ENCODE measurements at places on chromosomes 2 and 18. TPM values are rescaled to one million over a fixed set of nuclear protein-coding genes. Genes with fewer than 3 reads are reported as not detected.

The PPP4R3B gene
- total RNA-seq, result 34.7 TPM

DNA sequence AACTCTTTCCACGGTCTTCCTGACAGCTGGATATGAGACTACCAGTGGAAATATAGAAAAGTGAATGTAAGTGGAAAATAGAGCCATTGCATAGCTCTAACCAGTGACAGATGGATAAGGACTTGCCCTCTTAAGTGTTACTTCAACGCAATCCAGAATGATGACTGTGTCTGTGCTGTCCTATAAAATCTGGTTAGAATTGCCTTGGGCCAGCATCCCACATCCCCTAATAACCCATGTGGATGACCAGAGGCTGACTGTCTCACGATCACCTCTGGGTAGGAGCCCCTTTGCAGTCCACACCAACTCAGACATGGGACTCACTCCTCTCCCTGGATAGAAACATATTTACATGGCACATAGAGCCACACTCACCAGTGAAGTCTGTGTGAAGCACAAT, 186.6 kb downstream of the C1D start:
- H3K4me1 ChIP-seq, result peaks cover 5% of the 10 kb centered on the region
- DNase-seq, result no peak
- H3K4me3 ChIP-seq, result no peak overlapping the region
- no peaks in the 10 kb centered on the region for H3K36me3 ChIP-seq

DNA sequence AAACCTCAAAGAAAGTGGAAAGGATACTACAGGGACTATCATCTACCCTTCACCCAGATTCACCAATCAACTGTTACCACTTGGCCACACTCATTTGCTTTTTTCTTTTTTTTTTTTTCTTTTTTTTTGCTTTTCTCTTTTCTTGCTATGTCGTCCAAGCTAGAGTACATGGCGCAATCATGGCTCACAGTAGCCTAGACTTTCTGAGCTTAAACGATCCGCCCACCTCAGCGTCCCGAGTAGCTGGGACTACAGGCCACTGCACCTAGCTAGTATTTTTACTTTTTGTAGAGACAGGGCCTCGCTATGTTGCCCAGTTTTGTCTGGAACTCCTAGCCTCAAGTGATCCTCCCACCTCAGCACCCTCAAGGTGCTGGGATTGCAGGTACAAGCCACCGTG, 24.0 kb downstream of the BIN1 start:
- no peak for DNase-seq
- H3K27me3 ChIP-seq, result no peaks in the 10 kb centered on the region
- peaks cover 100% of the 10 kb centered on the region for H3K4me1 ChIP-seq
- peak overlapping the region; percentile 98 for H3K27ac ChIP-seq
- peaks cover 18% of the 10 kb centered on the region for H3K36me3 ChIP-seq

GRCh38 chr2:193847991-193848390, 1653.3 kb upstream of the TMEFF2 start:
- no peaks in the 10 kb centered on the region for H3K4me1 ChIP-seq
- DNase-seq, result no peak
- H3K4me3 ChIP-seq, result no peak overlapping the region
- no peaks in the 10 kb centered on the region for H3K36me3 ChIP-seq

GRCh38 chr2:221455214-221455613, 116.9 kb downstream of the EPHA4 start:
- no peak overlapping the region for H3K4me3 ChIP-seq
- no peaks in the 10 kb centered on the region for H3K4me1 ChIP-seq
- H3K27me3 ChIP-seq, result no peaks in the 10 kb centered on the region
- no peak overlapping the region for H3K27ac ChIP-seq

- no peak overlapping the region for H3K27ac ChIP-seq
- peaks cover 36% of the 10 kb centered on the region for H3K4me1 ChIP-seq
Observed at GRCh38 chr2:219575566-219576504, 3.7 kb downstream of the INHA start.

- H3K27ac ChIP-seq, result no peak overlapping the region
- H3K27me3 ChIP-seq, result no peaks in the 10 kb centered on the region
- peaks cover 49% of the 10 kb centered on the region for H3K36me3 ChIP-seq
- H3K4me1 ChIP-seq, result peaks cover under 1% of the 10 kb centered on the region
Observed at GRCh38 chr18:35247412-35248249, 6.8 kb downstream of the ZNF397 start.

DNA sequence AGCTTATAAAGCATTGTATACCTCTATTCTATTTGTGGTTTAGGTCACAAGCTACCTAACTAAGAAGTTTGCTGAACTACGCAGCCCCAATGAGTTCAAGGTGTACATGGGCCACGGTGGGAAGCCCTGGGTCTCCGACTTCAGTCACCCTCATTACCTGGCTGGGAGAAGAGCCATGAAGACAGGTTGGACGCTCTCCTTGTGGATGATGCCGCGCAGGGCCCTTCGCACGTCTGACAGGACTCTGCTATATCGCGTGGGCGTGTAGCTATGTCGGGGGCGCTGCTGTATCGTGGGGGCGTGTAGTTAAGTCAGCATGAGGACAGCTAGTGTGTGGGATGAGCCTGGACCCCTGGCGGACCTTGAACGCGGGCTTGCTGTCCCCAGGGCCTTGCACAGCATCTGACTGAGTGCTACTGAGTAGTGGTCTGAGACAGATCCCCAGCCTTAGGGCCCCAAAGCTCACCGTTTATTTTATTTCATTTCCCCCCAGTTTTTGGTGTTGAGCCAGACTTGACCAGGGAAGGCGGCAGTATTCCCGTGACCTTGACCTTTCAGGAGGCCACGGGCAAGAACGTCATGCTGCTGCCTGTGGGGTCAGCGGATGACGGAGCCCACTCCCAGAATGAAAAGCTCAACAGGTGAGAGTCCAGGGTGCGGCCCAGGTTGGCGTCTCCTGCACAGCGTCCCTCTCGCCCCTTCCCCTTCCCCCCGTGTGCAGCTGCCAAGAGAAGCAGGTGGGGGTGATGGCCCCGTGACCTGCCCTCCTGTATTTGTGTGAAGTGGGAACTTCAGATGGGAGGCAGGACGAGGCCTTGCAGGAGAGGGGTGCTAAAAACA, 15.6 kb upstream of the CNDP1 start:
- H3K27ac ChIP-seq, result no peak overlapping the region
- no peak for DNase-seq
- H3K4me1 ChIP-seq, result no peaks in the 10 kb centered on the region
- no peak overlapping the region for H3K4me3 ChIP-seq

- peaks cover 33% of the 10 kb centered on the region for H3K4me1 ChIP-seq
- DNase-seq, result no peak
- no peak overlapping the region for H3K4me3 ChIP-seq
- H3K36me3 ChIP-seq, result no peaks in the 10 kb centered on the region
- no peaks in the 10 kb centered on the region for H3K27me3 ChIP-seq
Observed at GRCh38 chr18:63158676-63159291, 160.8 kb downstream of the BCL2 start.

Measured in muscle of leg (tissue), 16 donors.